ENCODE measurements at places on chromosomes 2 and 18.

DNA sequence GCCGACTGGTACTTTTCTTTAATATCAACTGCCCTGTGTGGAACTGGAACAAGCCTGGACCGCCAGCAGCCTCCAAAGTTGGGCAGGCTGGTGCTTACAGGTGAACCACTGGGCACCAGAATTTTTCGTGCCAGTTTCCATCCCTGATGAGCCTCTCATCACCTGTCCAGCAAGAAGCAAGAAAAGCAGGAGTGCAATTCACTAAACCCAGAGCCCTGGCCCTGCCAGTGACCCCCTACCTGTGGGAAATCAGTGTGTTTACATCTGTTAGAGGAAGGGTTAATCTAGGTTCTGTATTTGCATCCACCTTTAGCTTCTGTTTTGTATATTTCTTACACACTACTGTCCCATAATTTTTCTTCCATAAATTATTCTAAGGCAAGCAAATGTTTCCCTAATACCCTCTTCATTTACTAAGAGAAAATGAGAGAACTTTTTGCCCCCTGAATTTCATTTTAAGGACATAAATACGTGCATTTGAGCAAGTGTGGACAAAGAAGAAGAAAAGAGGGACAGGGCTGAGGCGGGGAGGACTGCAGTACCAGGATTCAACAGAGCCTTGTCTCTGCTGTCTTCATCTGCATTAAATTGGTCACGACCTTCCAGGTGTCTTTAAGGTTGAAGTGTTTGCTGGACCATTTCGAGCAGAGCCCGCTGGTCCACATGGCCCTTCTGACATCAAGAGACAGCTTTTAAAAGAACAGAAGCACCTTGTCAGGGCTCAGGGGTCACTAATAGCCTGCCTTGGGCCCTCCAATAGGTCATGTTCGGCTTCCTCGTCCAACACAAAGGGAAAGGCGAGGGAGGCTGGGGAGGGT is 763.1 kb downstream of the BCL11A start:
- DNase-seq: no peak

DNA sequence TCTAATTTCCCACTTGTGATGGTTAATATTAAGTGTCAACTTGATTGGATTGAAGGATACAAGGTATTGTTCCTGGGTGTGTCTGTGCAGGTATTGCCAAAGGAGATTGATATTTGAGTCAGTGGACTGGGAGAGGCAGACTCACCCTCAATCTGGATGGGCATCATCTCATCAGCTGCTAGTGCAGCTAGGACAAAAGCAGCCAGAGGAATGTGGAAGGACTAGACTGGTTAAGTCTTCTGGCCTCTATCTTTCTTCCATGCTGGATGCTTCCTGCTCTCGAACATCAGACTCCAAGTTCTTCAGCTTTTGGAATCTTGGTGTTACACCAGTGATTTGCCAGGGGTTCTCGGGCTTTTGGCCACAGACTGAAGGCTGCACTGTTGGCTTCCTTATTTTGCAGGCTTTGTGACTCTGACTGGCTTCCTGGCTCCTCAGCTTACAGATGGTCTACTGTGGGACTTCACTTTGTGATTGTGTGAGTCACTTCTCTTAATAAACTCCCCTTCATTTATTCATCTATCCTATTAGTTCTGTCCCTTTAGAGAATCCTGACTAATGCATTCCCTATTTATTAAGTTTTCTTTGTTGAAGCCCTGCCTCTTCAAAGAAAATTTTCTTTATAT is 1087.5 kb upstream of the NXPH2 start:
- no peak for DNase-seq

DNA sequence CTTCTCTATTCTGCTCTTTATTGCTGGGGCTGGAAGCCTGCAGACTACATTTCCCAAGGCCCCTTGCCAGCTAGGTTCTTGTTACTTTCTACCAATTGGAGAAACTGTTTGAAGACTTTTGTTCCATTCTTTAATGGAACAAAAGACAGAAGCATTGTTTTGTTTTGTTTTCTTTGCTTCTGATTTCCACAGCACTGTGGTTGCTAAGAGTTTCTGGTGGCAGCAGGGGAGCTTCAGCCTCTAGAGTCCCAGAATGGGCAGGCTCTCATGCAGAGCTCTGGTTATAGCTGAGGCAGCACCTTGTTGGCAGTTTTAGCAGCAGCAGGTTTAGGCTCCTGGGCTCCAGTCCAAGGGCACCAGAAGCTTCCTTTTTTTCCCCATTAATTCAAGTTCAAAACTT is 234.3 kb downstream of the ETAA1 start:
- no peak for DNase-seq

- no peak for DNase-seq
Measured at GRCh38 chr2:171804456-171804855, 89.6 kb downstream of the SLC25A12 start.

All from stimulated activated naive CD4-positive, alpha-beta T cell (primary cell).